Bladder microvascular endothelial cell (primary cell): ENCODE measurements at places on chromosomes 12 and 14. TPM values are rescaled to one million over a fixed set of nuclear protein-coding genes. Genes with fewer than 3 reads are reported as not detected.

Gene LIN7A
- total RNA-seq: 0.31 and 0.32 TPM in 2 replicates

Gene PIWIL1
- not detected in 2 replicates for total RNA-seq

Gene SLC39A5
- 0.38 TPM in 1 of 2 replicates, not detected in the other for total RNA-seq

Gene PLEKHG7
- total RNA-seq: not detected in 2 replicates
